Activated naive CD4-positive, alpha-beta T cell treated with anti-CD3 and anti-CD28 coated beads, Interleukin-2, amount 10 ng/mL, durations not matched to agents 5 hours and 36 hours (primary cell): ENCODE measurements at places on chromosomes 2 and 18. TPM values are rescaled to one million over a fixed set of nuclear protein-coding genes. Genes with fewer than 3 reads are reported as not detected.

Gene PLGLB2
- 3.7 TPM for total RNA-seq

Gene M1AP
- not detected for total RNA-seq

Gene TDRD15
- total RNA-seq = not detected

Gene LAMA1
- not detected for total RNA-seq

Gene G6PC2
- not detected for total RNA-seq

Gene RAB6C
- total RNA-seq = not detected

Gene IL1R1
- 0.55 TPM for total RNA-seq

Gene FOXI3
- not detected for total RNA-seq

Gene REG3A
- not detected for total RNA-seq

Gene CLEC4F
- total RNA-seq = not detected
